ENCODE measurements at places on chromosomes 16 and 17.

DNA sequence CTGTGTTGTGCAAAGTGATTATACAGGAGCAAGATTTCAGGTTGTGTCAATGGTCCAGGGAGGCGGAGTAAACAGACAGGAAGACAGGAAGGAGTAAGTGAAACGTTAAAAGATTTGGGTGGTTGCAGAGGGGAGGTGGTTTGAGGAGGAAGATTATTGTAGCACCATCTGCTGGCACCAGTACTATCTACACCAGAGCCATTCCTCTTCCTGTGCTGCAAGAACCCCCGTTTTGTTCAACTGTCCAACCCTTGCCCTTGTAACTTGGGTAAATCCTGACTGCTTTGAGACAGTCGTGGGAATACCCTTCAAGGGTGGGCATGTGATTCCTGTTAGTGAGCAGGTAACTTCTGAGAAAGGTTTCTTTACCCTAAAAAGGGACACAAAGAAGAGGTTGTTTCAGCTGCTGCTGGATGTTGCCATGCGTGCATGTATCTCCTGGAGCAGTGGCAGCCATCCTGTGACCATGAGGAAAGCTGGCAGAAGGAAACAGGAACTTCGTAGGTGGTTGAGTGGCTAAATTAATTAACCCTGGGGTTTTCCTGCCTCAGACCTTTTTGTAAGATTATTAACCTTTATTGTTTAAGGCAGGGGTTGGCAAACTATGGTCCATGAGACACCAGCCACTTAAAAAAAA lies 124.1 kb downstream of the PRKCA start:
- no peak for DNase-seq

DNA sequence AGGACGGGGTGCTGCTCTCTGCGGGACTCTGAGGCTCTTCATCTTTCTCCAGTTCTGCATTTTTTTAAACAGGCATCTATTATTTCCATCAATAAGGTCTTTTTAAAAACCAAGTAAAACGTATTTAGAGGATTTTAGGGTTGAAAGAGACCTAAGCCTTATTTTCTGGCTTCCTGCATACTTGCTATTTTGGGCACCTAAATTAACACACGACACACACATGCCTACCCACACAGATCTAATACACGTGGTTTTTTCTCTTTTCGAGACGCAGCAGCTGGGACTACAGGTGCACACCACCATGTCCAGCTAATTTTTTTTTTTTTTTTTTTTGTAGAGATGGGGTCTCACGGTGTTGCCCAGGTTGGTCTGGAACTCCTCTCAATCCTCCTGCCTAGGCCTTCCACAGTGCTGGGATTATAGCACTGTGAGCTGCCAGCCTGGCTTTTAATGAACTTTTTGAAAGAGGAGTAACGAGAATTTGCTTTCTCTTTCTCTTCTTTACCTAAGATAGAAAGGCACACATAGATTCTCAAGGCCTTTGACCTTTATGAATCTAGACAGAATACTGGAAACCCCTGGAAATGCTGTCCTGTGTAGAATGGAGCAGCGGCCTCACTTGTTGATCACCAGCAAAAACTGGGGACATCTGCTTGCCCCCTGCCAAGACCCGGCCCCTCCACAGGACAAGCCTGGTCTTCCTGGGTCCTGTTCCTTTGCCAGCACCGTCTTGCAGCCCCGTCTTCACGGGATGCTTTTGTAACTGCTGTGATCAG lies 13.8 kb downstream of the DNAAF8 start:
- no peak for DNase-seq

- no peak for DNase-seq
Measured at GRCh38 chr16:10128397-10129258, 53.6 kb downstream of the GRIN2A start.

- no peak for DNase-seq
Measured at GRCh38 chr17:65292430-65292829, 155.3 kb downstream of the RGS9 start.

DNA sequence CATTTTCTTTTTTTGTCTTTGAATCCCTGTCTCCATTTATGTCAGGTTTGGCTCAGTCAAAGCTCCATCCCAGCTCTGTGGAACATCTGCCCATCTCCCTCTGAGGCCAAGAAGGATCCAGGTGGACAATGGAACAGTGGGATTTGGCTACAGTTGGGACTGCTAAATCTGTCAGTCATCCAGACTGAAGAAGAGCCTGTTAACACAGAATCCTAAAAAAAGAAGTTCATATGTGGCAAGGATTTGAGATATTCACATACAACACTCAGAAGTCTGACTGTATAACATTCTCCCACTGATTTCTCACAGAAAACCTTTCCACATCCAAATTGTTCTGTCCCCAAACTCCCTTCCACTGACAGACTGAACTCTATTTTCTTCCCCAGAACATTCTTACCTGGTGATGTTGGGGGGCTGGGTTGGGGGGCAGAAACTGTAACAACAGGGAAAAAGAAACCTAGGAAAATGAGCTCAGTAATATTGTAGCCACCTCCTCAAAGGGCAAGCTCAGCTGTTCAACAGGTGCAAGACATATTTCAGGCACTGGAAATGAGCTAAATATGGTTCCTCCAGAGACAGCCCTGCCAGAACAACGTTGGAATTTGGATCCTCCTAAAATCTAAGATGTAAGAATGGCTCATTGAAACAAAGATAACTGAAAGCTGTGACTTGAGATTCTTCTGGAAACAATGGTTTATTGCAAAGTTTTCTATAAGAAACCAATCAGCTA lies 301.5 kb upstream of the CDH5 start:
- DNase-seq: no peak

- no peak for DNase-seq
Measured at GRCh38 chr17:79654960-79655382, 44.1 kb upstream of the RBFOX3 start.

DNA sequence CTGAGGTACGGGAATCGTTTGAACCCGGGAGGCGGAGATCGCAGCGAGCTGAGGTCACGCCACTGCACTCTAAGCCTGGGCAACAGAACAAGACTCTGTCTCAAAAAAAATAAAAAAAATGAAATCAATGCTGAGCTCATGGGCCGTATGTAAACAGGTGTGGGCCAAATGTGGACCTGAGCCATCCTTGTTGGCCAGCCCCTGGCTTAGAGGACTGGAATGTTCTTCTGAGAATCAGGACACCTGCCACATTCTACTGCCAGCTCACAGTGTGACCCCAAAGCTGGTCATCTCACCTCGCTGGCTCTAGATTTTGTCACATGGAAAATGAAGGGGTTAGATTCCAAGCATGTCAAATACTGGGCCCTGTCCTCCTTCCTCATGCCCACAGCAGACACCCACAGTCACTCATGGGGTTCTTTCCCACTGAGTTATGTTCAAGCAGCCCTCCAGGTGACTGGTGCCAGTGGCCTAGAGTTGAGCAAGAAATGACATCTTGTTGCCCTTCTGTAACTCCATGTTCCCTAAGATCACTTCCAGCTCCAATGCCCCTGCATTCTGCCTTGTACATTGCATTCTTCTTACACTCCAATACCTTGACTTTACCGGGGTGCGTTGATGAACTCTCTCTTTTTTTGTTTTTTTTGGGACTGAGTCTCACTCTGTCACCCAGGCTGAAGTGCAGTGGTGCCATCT lies 110.6 kb downstream of the ABCC1 start:
- no peak for DNase-seq

GRCh38 chr17:59433586-59433985 lies 102.1 kb downstream of the YPEL2 start:
- DNase-seq: no peak

DNA sequence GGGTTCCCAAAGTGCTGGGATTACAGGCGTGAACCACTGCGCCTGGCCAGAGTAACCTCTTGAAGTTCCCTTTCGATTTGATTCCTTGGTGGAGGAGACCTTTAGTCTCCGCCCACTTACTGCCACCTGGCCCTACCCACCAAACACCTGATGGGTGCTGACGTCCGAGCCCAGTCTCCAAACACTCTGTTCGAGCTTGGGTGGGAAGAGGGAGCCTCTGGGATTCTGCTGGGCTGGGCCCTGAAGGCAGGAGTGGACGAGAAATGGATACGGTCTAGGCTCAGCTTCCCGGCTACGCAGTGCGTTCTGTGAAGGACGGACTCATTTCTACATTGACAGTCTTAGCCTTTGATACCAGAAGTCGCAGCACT lies 870 bp upstream of the ITGA3 start:
- DNase-seq: peak; percentile 88

DNA sequence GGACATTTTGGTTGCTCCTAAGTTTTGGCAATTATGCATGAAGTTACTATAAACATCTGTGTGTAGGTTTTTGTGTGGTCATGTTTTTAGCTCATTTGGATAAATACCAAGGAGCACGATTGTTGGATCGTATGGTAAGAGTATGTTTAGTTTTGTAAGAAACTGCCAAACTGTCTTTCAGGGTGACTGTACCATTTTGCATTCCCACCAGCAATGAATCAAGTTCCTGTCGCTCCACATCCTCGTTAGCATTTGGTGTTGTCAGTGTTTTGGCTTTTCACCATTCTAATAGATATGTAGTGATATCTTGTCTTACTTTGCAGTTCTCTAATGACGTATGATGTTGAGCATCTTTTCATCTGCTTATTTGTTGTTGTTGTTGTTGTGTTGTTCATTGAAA lies 20.2 kb downstream of the TENT4B start:
- DNase-seq: no peak

DNA sequence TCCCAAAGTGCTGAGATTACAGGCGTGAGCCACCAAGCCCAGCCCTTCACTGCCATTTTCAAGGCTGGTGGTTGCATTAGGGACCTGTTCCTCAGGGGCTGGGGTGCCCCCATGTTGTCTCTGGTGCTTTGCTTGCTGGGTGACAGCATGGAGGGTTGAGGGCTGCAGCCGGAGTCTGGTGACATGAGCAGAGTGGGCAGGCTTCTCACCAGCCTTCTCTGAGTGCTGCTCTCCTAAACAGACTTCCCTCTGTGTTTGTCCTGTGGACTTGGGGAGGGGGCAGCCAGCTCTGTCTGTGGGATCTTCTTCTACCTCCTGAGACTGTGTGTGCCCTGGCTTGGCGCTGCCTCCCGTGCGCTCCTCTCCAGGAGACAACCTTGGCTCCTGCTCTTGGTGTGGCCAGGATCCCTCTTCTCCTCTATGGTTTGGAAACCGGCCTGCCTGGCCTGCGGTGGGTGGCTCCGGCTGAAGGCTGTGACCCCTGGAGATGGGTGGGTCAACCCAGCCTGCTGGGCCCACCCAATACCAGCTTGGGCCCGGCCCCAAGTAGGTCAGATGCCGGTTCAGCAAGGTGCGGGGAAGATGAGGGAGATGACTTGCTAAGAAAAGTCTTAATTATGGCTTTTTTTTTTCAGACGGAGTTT lies 72.1 kb downstream of the PDPK1 start:
- no peak for DNase-seq

DNA sequence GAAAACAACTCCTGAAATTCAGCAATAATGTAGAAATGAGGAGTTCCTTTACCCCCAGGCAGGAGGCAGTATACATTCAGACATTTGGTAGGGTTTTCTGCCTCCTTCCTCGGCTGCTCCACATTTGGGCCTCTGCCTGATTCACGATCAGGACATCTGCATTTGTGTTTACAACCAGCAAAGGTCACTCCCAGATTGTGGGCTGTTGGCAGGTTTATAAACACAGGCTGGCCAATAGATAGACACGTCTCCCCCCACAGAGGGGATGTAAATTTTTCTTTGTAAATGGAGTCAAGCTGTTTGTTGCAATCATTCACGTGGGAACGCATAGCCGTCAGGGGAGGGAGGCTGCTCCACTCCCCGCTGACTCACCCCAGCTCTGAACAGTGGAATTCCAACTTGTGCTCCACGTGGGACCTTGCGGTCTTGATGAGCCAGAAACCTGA lies 252.1 kb upstream of the N4BP1 start:
- DNase-seq: no peak

- no peak for DNase-seq
Measured at GRCh38 chr17:55377671-55378275, 43.9 kb downstream of the MMD start.

GRCh38 chr17:79778504-79779083 lies 646 bp downstream of the CBX2 start:
- DNase-seq: no peak

- no peak for DNase-seq
Measured at GRCh38 chr17:6729531-6729930, 16.4 kb upstream of the SLC13A5 start.

DNA sequence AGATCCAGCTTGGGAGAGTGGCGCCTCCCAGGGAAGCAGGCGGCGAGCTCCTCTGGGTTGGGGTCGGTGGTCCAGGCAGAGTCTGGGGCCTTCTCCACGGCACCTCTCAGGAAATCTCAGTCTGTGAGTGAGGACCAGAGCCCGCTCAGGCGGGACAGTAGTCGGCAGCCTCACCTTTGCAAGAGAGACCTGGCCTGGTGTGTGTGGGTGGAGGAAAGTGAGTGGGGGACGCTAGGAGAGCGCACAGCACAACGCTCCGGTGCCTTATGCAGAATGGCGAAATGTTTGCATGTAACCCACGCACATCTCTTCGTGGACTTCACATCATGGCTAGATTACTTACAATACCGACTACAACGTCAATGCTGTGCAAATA lies 2.2 kb downstream of the AHSP start:
- no peak for DNase-seq

DNA sequence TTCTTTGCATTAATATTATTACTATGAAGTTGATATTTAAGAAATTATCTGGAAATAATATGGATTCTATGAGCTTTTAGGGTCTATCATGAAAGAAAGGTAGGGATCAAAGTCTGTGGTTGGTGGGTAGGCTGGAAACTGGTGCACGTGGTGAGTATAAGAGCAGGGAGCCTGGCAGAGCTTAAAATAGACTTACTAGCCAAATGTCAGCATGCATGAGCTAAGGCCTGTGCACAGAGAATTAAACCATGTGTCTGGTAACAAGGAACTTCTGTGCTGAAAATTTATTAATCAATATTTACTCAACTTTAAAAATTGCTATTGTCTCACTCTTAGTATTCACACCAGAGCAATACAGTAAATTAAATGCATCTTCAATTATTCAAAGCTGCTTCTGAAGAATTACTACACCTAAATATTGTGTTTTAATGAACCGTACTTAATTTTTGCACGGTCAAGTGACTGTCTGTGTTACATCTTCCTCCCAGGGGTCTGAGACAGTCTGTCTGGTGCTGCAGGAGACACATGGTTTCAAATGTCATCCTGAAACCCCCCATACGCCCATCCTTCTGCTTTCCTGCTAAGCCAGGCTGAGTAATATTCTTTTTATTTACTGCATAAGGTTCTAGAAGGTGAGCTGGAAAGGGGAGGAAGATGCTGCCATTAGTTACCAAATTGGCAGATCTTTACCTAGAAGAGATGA lies 161.0 kb upstream of the NLRP1 start:
- DNase-seq: no peak

Data from DMS153 (cell line).